ENCODE measurements at places on chromosomes 6 and 20.

DNA sequence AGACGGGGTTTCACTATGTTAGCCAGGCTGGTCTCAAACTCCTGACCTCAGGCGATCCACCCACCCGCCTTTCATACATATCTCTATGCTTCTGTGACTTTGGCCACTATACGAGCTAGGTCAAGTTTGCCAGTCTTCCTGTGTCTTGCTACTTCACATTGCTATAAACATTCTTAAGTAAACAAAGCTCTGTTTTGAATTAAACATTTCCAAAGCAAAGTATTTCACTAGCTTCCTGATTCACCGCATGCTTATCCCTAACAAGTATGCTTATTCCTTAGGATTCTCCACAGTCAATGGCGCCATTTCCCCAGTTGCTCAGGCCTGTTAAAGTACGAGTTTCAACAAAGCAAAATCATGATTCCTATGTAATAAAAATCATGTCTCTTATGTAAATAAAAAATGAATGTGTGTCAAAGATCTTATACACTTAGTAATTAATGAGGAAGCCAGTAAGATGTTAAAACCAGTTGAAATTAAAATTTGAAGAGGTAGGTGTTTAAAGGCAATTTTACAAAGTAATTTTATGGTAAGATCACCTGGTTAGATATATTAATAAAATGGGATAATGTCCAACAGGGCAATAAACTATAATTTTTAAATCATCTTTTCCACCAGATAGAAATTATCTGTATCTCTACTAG, 88.5 kb downstream of the PRKN start:
- DNase-seq, result no peak

GRCh38 chr20:57388953-57389694, 2.1 kb upstream of the RBM38 start:
- DNase-seq, result peak; percentile 71

GRCh38 chr20:44065401-44066340, 121.3 kb downstream of the JPH2 start:
- no peak for DNase-seq

DNA sequence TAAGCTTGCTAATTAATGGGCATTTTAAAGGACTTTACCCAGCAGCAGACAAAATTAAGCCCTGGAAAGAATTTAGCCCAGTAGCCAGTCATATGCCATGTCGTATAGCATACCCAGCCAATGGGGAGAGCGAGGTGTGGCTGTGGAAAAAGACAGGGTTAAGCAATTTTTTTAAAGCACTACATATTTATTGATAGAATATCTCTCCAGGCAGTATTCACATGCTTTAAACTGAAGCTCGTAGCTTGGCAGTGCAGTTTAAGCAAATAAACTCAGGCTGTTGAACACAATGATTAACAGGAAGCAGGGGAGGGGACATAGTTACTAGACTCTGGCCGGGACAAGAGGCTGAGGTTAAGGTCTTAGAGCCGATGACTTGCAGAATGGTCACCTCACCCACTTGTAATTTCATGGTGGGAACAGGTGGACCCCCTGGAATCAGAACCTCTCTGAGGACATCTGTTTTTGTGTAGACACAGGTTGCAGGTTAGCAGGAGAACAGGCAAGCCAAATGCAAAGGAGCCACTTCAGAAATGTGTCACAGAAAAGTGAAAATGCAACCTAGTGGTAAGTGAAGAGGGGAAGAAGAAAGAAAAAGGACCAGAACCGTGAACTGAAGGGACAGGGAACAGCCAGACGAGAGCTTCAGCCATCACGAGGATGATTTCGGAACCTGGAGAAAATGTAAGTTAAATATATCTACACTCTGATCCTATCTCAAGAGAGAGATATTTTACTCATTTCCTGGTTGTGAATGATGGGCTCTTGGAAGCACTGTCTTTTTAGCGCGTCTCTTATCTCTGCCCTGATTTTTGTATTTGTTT, 7.2 kb downstream of the GCNT2 start:
- DNase-seq, result no peak

- no peak for DNase-seq
Measured at GRCh38 chr6:50734488-50734887, 21.2 kb downstream of the TFAP2D start.

DNA sequence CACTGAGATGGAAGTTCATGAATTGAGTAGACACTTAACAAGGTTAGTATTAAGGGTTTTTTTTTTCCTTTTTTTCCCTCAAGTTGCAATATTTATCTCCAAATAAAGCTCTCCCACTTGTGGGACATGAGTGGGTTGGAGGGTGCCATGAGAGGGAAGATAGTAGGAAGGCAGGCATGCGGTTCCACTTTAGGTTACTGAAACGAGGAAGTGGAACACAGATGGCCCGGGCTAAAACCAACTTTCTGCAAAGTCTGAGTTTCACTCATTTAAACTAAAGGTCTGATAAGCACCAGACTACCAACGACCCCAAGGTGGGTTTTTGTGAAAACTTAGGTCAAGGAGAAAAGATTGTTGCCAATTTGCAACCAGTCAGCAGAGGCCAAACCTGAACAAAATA, 42.2 kb downstream of the TBC1D7 start:
- no peak for DNase-seq

GRCh38 chr20:36093804-36094145, 60.8 kb upstream of the EPB41L1 start:
- no peak for DNase-seq

GRCh38 chr6:118784641-118785164, 109.2 kb upstream of the ASF1A start:
- no peak for DNase-seq

DNA sequence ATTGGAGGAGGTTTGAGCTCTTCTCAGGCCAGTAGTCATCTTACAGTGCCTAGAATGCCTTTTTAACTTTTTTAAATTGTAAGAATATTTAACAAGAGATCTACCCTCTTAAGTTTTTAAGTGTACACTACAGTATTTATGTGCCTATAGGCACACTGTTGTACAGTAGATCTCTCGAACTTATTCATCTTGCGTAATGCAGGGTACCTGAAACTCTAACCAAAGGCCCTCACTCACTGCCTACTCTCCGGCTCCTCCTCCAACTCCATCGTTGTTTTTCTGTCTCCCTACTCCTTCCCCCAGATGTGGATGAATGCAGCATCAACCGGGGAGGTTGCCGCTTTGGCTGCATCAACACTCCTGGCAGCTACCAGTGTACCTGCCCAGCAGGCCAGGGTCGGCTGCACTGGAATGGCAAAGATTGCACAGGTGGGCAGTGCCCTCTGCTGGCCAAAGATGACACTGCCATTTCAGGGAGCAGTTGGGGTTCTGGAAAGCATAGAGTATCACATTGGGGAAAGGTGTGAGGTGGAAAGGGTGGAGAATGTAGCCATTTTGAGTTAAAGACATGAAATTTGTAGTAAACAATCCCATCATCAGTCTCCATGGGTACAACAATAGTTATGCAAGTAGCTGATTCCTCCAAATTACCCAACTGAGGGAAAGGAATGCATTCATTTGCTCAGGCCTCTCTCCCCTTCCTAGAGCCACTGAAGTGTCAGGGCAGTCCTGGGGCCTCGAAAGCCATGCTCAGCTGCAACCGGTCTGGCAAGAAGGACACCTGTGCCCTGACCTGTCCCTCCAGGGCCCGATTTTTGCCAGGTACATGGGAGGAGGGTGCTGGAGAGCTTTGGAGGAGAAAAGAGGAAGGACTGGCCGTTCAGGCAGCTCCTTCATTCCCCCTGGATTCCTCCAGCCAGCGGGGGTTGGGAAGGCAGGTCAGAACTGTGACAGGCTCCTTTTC, 18.4 kb upstream of the ZNF76 start:
- DNase-seq, result peak; percentile 78

DNA sequence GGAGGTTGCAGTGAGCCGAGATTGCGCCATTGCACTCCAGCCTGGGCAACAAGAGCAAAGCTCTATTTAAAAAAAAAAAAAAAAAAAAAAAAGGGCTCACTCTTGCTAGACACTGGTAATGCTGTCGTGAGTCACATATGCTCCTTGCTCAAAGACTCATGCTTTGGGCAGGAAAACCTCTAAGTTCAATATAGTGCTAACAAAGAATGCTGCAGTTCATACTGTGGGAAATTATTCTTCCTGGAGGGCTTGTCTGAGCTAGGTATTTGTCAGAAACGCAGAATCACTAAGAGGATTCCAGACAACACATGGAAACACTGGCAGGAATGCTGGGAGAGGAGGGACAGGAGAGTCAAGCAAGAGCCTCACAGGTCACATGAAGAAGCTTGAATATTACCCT, 2.3 kb upstream of the LYRM2 start:
- DNase-seq, result no peak

DNA sequence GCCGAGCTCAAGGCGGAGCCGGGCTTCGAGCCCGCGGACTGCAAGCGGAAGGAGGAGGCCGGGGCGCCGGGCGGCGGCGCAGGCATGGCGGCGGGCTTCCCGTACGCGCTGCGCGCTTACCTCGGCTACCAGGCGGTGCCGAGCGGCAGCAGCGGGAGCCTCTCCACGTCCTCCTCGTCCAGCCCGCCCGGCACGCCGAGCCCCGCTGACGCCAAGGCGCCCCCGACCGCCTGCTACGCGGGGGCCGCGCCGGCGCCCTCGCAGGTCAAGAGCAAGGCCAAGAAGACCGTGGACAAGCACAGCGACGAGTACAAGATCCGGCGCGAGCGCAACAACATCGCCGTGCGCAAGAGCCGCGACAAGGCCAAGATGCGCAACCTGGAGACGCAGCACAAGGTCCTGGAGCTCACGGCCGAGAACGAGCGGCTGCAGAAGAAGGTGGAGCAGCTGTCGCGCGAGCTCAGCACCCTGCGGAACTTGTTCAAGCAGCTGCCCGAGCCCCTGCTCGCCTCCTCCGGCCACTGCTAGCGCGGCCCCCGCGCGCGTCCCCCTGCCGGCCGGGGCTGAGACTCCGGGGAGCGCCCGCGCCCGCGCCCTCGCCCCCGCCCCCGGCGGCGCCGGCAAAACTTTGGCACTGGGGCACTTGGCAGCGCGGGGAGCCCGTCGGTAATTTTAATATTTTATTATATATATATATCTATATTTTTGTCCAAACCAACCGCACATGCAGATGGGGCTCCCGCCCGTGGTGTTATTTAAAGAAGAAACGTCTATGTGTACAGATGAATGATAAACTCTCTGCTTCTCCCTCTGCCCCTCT, 1.1 kb downstream of the CEBPB start:
- peak; percentile 86 for DNase-seq

GRCh38 chr6:142878407-142878806, 66.6 kb downstream of the HIVEP2 start:
- DNase-seq, result no peak

- DNase-seq, result peak; percentile 71
Measured at GRCh38 chr6:30955367-30956042, 14.7 kb downstream of the MUCL3 start.
